ENCODE measurements at places on chromosomes 6 and 20.

DNA sequence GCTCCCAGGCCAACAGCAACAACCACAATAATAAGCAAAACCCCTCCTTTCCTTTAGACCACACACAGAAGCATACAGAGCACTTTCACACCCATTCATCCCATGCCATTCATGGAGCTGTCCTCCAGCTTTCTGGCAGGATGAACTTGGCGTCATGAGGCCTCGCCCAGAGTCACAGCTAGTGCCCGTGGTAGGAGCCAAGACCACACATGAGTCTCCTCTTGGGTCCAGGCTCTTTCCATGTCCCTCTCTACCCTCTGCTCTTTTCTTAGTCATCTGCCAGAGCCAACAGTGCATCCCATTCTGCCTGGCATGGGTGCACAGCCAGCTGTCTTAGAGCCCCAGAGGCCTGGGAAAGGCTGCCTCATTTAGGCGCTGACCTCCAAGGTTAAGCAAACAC, 1.8 kb upstream of the TGM3 start:
- no peak for DNase-seq

- no peak for DNase-seq
Measured at GRCh38 chr6:110093981-110094380, 85.5 kb downstream of the WASF1 start.

DNA sequence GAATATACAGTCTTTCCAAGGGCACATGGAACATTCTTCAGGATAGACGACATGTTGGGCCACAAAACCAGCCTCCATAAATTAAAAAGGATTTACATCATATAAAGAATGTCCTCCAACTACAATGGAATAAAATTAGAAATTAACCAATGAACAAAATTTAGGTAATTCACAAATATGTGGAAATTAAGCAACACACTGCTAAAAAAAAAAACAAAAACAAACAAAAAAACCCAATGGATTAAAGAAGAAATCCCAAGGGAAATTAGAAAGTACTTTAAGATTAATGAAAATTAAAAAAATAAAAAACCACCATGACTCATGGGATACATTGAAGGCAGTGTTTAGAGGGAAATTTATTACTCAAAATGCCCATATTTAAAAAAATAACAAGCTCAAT, 21.4 kb upstream of the NT5E start:
- DNase-seq, result no peak

DNA sequence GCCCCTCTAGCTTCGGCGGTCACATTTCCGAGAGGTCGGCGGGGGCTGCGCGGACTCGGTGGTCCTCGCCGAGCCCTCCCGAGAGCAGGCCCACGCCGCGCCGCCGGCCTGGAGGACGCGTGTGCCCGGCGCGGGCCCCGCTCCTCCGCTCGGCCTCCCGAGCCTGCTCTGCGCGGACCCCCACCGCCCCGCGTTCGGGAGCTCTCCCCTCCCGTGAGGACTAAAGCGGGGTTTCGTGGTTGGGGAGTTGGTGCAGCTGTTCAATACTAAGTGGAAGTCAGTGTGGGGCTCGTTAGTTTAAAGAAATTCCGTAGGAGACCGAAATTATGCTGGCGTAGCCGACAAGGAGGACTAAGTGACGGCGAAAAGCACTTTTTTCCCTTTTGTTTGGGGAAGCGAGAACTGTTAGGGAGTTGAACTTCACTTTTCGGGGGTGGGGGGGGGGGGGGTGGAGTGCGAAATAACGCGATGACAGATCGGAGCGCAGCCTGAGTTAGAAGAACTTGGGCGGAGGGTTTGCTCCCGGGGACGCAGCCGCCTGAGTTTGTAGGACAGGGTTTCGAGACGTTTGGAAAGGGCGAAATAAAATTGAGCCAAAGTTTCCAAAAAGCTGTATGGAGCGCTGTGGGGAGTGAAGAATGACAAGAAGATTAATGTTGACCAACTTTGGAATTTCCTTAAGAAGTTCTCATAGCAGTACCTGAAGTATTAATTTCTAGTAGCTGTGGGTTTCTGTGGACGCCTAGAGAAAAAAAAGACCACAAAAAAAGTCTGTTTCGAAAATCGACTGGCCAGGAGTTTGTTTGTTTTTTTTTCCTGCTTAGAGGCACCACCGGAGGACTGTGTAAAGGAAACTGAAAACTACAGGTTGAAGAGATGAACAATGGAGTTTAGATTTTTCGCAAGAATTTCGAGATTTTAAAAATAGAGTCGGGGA, 1.4 kb downstream of the QKI start:
- no peak for DNase-seq

DNA sequence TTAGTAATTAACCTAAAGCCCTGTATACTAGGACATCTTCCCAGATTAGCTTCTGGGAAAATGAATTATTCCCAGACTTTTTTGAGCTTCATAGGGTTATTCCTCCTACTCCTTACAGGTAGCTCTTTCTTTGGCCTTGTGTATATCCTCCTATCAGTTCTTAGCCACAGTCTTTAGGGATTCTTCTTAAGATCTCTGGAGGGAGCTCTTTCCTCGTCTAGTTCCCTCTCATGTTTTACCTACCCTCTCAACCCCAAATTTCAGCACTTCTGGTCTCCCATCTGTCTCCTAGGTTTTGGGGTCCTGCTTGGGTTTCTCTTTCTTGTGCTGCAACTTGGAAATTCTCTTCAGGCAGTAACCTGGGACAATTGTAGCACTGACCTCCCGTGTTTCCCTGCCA, 46.4 kb upstream of the SLC35B3 start:
- DNase-seq, result peak; percentile 2

DNA sequence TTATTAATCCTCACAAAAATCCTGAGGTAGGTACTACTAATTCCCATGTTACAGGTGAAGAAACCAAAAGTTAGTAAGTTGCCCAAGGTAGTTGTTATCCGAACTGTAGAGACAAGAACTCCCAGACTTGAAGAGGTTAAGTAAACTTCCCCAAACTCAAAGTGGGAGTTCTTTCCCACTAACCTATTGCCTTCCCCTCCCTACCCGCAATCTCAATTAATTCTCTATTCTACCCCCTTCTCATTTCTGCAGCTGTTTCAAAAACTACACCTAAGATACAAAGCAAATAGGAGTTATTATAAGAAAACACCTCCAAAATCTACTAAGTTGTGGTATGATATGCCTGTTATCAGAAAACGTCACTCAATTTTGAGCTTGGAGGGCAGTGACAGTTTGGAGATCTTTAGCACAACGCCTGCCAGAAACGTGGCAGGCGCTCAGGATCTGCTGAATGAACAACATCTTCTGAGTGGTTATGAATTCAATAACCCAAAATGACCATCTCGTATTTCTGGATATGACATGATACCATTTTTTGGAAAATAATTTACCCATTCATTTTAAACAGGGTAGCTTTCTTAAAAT, 7.1 kb downstream of the CSNK2A1 start:
- DNase-seq, result no peak

GRCh38 chr6:106186714-106187113, 100.6 kb downstream of the PRDM1 start:
- no peak for DNase-seq

DNA sequence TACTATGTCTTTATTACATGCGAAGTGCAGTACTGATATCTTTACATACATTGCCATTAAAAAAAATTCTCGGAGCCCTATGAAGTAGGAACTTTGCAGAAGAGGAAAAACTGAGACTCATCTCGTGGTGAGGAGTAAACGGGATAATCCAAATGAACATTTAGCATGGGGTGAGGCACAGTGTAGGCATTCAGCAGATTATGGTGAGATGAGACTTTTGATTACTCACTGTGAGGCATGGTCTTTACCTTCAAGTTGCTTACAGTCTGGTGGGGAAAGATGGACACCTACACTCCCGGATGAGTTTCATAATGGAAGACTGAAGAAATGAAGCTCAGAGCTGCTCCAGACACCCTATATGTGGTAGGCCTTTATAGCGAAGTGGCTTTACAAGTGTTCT, 1.4 kb downstream of the RPRD1B start:
- no peak for DNase-seq

DNA sequence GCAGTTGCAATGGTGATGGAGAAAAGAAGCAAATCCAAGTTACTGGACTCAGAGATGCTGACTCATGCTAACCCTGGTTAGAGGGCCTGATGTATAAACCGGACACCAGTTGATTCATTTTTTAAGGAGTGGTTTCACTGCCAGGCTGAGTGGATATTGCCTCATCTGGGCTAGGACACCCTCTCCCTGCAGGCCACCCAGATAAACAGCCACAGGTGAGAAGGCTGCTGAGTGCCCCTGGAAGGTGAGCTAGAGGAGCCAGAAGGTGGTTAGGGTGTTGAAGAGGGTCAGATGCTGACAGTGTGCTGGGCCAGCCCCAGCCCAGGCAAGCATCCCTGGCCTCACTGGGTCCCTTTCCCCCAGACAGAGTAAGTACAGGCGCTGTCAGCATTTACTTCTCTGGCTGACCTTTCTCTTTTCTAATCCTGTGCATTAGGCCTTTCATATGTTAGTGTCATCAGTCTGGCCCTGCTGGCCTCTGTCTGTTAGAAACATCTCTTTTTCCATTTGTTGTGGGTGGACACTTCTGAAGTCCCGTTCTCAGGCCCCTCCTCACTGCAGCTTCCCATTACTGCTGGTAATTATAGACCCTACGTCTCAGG, 13.5 kb downstream of the EPB41L1 start:
- DNase-seq, result peak; percentile 86

- DNase-seq, result peak; percentile 50
Measured at GRCh38 chr6:43013097-43013842, 476 bp downstream of the MEA1 start.

GRCh38 chr6:169998457-169998856, 247.0 kb downstream of the ERMARD start:
- DNase-seq, result no peak

GRCh38 chr20:58700121-58700821, 7.7 kb downstream of the NPEPL1 start:
- DNase-seq, result no peak

DNA sequence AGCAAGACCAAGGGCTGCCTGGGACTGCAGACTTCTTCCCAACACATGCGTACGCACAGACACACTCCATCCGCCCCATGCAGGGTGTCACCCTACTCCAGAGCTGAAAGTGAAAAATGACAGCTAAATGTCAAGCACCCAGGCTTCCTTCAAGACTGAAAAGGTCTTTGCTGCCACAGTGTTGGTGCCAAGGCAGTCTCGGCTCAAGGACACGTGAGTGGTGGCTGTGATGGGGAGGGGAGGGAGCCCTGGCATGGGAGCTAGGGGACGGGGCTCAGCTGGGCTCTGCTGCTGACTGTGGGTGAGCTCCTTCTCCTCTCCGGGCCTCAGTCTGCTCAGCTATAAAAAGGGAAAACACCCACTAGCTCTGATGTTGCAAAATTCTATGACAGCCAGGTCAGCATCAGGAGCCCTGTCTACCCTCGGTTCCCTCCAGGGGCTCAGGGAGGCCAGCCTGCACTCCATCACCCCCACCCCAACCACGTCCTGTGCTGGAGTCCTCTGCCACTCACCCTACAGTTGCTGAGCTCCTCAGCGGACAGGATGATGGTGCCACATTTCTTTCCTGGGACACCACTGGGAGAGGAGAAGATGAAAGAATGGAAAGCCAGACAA, 47.6 kb downstream of the CPNE5 start:
- no peak for DNase-seq

GRCh38 chr6:10730254-10730653, 7.4 kb downstream of the TMEM14C start:
- DNase-seq, result no peak

- no peak for DNase-seq
Measured at GRCh38 chr6:160279850-160280249, 21.2 kb upstream of the SLC22A2 start.

- no peak for DNase-seq
Measured at GRCh38 chr20:18553746-18554145, 13.5 kb upstream of the SMIM26 start.

DNA sequence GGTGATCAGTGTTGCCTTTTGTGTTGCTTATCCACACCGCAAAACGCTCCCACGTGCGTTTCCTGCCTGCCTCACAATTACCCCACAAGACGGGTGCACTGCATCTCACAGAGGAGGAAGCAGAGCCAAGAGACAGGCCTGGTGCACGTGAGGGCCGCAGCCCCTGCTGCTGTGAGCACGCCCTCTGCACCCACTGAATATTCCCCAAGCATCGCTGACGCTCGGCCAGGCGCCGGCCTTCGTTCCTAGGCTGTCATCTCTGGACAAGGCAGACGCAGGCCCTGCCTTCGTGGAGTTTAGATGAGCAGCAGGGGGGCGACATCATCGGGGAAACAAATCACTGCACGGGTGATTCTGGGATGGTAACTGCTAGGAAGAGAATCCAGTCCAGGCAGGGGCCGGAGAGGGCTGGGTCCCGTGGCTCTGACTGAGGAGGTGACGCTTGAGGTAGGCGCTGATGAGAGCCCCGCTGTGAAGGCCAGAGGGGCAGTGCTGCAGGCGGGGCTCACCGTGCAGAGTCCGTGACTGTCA, 162.4 kb upstream of the QKI start:
- no peak for DNase-seq

DNA sequence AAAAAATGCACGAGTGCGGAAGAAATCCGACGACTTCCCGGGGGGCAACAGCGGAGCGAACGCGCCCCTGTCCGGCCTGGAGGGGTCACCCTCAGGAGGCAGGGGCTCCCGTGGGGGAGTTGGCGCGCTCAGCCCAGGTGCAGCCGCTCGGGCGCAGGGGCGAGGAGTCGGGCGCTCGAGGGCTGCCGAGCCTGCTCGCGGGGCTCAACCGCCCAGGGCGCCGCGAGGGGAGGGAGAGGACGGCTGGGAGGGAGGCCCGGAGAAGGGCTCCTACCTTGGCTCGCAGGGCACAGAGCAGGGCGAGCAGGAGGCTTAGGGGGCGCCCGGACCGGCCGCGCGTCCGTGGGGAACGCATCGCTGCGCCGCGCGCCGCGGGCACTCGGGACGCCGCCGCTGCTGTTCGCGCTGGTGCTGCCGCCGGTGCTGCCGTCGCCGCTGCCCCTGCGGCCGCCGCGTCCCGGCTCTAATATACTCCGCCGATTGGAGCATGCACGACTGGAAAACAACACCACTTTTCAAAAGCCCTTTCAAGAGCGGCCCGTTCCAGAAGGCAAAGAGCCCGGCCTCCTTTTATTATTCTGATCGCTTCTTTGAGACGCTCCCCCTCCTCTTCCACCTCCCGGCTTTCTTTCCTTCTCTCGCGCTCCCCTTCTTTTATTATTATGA, 490 bp downstream of the JAG1 start:
- peak; percentile 29 for DNase-seq
